Upper lobe of left lung (tissue), 6 donors: ENCODE measurements at places on chromosomes 4 and X. TPM values are rescaled to one million over a fixed set of nuclear protein-coding genes. Genes with fewer than 3 reads are reported as not detected.
A peak's percentile ranks its signal among the peaks of the same experiment; 100 is the strongest.

DNA sequence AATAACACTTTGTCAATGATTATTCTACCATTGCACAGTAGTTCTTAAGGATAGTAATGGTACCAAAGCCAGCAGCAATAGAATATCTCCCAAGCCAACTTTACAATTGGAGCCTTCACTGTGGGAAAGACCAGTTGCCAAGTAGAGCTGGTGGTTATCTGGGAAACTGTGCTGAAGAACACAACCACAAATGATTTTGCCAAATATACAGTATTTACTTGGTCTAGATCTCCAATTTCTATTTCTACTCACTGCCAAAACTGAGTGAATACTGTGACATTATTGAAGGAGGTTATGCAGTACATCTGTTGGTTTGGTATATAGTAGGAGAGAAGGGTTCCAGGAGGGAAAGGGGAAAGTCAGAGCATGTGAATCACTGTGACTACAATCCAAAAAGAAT lies 3.8 kb downstream of the TET2 start:
- H3K4me3 ChIP-seq, result no peak overlapping the region
- H3K27ac ChIP-seq, result no peak overlapping the region
- no peaks in the 10 kb centered on the region for H3K36me3 ChIP-seq

DNA sequence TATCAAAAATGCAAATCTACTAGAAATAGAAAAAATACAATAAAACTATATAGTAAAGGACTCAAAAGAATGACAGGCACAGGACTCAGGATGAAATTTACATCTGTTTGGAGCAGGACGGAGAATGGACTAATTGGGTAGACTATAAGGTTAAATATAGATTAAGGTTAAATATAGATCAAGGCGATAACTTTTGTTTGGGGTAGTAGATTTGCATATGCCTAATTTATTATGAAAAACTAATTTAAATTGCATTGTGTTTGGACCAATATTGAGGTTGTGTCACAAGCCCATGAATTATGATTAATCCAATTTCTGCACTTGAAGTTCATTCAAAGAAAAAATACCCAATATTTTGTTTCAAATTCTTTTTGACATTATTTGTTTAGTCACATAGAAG lies 31.0 kb downstream of the MTHFD2L start:
- no peaks in the 10 kb centered on the region for H3K36me3 ChIP-seq
- H3K27me3 ChIP-seq, result no peaks in the 10 kb centered on the region
- H3K27ac ChIP-seq, result no peak overlapping the region
- no peak for DNase-seq

GRCh38 chr4:52197306-52197705 lies 146.2 kb downstream of the SPATA18 start:
- no peak overlapping the region for H3K4me3 ChIP-seq
- H3K4me1 ChIP-seq, result no peaks in the 10 kb centered on the region
- H3K36me3 ChIP-seq, result no peaks in the 10 kb centered on the region
- H3K27me3 ChIP-seq, result no peaks in the 10 kb centered on the region
- DNase-seq, result no peak

- no peaks in the 10 kb centered on the region for H3K4me1 ChIP-seq
- no peaks in the 10 kb centered on the region for H3K27me3 ChIP-seq
- H3K36me3 ChIP-seq, result no peaks in the 10 kb centered on the region
- no peak overlapping the region for H3K4me3 ChIP-seq
- H3K27ac ChIP-seq, result no peak overlapping the region
Measured at GRCh38 chr4:39063430-39063829, 1.4 kb downstream of the KLHL5 start.

DNA sequence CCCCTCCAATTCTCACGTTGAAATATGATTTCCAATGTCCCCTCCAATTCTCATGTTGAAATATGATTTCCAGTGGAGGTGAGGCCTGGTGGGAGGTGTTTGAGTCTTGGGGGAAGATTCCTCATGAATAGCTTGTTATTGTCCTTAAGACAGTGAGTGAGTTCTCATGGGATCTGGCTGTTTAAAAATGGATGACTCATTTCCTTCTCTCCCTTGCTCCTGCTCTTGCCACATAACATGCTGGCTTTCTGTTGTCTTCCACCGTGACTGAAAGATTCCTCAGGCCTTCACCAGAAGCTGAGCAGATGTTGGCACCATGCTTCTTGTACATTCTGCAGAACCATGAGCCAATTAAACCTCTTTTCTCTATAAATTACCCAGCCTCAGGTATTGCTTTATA lies 346.8 kb upstream of the TECRL start:
- DNase-seq, result no peak
- H3K4me1 ChIP-seq, result no peaks in the 10 kb centered on the region
- H3K27ac ChIP-seq, result no peak overlapping the region
- no peaks in the 10 kb centered on the region for H3K27me3 ChIP-seq
- H3K36me3 ChIP-seq, result no peaks in the 10 kb centered on the region

GRCh38 chr4:23036503-23036902 lies 343.8 kb downstream of the GBA3 start:
- H3K4me1 ChIP-seq, result no peaks in the 10 kb centered on the region
- no peak overlapping the region for H3K27ac ChIP-seq
- H3K4me3 ChIP-seq, result no peak overlapping the region

GRCh38 chr4:42306221-42307109 lies 90.8 kb upstream of the SHISA3 start:
- DNase-seq, result no peak
- H3K36me3 ChIP-seq, result no peaks in the 10 kb centered on the region
- H3K27me3 ChIP-seq, result no peaks in the 10 kb centered on the region
- no peaks in the 10 kb centered on the region for H3K4me1 ChIP-seq
- no peak overlapping the region for H3K4me3 ChIP-seq
- no peak overlapping the region for H3K27ac ChIP-seq

DNA sequence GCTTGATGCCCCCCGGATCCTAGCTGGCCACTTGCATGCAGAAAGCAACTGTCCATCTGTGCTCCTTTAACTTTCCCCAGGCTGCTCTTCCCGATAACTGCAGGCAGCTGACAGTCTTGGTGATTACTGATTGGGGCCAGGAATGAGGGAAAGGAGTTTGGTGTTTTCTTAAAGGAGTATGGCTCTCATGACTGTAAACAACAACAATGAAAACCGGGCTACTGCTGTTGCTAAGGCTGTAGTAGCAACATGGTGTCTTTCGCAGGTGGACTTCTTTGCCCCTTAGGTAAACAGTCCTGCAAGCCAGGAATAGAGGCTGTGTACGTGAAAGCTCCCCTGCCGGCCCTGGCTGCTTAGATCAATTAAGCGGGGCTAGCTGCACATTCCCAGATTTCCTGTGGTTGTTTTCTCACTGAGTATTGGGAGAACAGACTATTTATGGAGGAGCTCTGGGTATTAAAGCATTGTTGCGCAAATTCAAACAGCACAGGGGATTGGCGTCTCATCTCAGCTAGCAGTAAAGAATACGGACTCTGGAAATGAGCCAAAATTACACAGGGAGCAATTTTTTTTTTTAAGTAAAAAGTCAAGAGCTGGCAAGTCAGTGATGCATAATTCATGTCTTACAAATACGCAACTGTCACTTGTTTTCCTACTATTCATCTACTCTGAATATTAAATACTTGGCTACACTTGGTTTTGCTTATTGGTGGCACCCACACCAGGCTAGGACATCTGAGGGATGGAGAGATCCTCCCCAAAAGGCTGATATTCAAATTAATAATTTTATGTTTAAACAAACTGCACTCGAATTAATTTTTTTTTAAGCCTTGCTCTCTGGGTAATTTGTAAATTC lies 61.6 kb upstream of the NAP1L5 start:
- no peaks in the 10 kb centered on the region for H3K27me3 ChIP-seq
- no peak overlapping the region for H3K27ac ChIP-seq
- no peaks in the 10 kb centered on the region for H3K4me1 ChIP-seq
- no peaks in the 10 kb centered on the region for H3K36me3 ChIP-seq

- H3K4me3 ChIP-seq, result no peak overlapping the region
- H3K27ac ChIP-seq, result no peak overlapping the region
- DNase-seq, result no peak
- H3K36me3 ChIP-seq, result no peaks in the 10 kb centered on the region
Measured at GRCh38 chr4:99310389-99310788, 10.8 kb downstream of the ADH1B start.

- H3K27me3 ChIP-seq, result no peaks in the 10 kb centered on the region
- peak; percentile 47 for DNase-seq
- no peaks in the 10 kb centered on the region for H3K36me3 ChIP-seq
- no peaks in the 10 kb centered on the region for H3K4me1 ChIP-seq
- H3K4me3 ChIP-seq, result no peak overlapping the region
Measured at GRCh38 chr4:46698891-46699290, 210.2 kb downstream of the COX7B2 start.

GRCh38 chrX:46327566-46328115 lies 217.6 kb downstream of the ZNF674 start:
- DNase-seq, result no peak
- H3K4me3 ChIP-seq, result no peak overlapping the region

DMRTC1 gene
- total RNA-seq, result 0.29 TPM

MAGEA1 gene
- total RNA-seq, result not detected

AMBN gene
- not detected for total RNA-seq

HHIP gene
- total RNA-seq, result 144 TPM

SPANXB1 gene
- total RNA-seq, result not detected
